ENCODE measurements at places on chromosomes 5 and 9.

GRCh38 chr9:18973348-18973747 lies 59.7 kb downstream of the SAXO1 start:
- no peak for DNase-seq

- DNase-seq, result no peak
These were observed 28.2 kb downstream of the DCAF12 start for GRCh38 chr9:34098307-34098706.

DNA sequence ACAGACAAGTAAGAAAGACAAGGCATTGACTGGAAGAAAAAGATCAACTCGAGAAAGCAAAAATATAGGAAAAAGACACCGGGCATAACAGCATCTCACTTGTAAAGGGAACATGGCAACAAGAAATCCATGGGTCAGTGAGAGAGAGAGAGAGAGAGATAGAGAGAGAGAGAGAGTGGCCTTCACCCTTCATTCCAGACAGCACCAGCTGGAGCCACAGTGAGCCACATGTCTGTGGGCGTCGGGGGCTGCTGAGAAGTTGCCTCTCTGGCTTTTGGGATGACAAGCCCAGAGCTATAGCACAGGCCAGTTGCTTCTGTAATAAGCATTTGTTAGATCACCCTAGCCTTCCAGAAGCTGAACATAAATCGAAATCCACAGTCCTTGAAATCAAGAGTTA lies 20.3 kb upstream of the ENC1 start:
- DNase-seq, result no peak

DNA sequence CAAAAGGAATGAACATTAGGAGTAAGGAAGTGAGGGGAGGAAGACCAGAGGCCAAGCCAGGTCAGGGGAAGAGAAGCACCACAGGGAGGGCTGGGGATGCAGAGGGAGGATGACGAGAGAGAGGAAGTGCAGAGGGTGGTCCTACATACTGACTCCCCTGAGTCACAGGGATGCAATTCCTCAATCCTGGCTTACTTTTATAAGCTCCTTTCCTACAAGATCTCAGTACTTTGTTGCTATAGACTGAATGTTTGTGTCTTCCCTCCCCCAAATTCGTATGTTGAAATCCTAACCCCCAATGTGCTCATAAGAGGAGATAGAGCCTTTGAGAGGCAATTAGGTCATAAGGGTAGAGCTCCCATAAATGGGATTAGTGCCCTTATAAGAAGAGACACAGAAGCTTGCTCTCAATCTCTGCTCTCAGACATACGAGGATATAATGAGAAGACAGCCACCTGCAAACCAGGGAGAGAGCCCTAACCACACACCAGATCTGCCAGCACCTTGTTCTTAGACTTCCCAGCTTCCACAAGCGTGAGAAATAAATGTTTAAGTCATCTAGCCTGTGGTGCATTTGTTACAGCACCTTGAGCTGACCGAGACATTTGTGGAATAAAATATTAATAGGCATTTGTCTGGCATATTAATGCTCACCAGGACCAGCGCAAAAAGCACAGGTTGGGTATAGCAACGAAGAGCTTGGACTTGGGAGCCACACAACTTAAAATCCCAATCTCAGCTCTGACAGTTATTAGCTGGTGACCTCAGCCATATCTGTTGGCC lies 33.4 kb downstream of the GCNT4 start:
- no peak for DNase-seq

- no peak for DNase-seq
These were observed 755.2 kb downstream of the BRINP1 start for GRCh38 chr9:118613996-118614395.

GRCh38 chr9:108235609-108236008 lies 620.2 kb downstream of the ACTL7B start:
- DNase-seq, result no peak

DNA sequence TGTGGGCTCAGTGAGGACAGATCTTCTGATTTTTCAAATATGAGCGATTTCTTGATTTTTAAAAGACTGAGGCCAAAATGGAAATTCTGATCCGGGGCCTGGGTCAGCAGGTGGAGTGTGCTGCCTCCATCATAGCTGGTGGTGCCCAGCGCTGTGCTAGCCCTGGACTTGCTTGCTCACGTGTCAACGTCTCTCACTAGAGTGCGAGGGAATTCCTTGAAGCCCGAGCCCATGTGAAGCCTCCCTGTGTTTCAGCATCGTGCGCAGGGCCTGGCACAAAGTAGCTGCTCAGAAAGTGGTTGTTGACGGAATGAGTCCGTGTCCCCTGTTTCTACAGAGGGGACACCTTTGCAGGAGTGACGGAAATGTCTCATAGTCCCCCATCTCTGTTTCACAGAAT lies 50.5 kb downstream of the RGS3 start:
- no peak for DNase-seq

- DNase-seq, result no peak
These were observed 140.6 kb downstream of the LRRC70 start for GRCh38 chr5:62719061-62719720.

DNA sequence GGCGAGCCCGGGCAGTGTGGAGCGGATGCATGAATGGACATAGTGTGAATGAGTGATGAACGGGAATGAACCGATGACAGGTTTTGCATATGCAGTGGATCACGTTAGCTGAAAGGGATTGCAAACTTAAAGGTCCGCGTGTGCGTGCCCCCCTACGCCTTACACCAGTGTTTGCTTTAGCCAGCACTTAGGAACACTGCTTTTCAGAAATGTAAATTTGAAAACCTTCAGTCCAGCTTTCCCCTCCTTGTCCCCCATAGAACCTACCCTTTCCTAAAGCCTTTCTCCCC lies 692 bp downstream of the PSAT1 start:
- no peak for DNase-seq

- no peak for DNase-seq
These were observed 114.8 kb downstream of the TLE4 start for GRCh38 chr9:79686381-79687130.

- DNase-seq, result no peak
These were observed 37.4 kb upstream of the TNFAIP8 start for GRCh38 chr5:119318256-119318894.

DNA sequence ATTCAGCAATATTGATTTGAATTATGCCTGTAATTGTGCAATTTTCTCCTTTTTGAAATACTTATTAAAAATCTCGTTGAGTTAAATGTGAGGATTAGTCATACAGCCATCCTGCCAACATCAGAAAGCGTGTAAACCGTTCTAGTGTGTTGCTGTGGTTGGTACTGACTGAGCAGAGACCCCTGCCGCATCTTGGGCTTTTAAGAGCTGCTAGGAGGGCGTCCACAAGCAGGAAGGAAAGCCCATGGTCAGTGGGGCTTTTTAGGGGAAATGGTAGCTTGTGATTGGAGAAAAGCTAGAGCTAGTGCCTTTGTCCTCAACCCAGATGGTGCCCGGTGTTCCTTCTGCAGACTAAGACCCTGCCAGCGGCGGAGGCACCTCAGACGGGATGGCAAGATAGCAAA lies 1.3 kb downstream of the SDHA start:
- DNase-seq, result peak; percentile 24

GRCh38 chr9:117929868-117930267 lies 225.7 kb downstream of the TLR4 start:
- no peak for DNase-seq

DNA sequence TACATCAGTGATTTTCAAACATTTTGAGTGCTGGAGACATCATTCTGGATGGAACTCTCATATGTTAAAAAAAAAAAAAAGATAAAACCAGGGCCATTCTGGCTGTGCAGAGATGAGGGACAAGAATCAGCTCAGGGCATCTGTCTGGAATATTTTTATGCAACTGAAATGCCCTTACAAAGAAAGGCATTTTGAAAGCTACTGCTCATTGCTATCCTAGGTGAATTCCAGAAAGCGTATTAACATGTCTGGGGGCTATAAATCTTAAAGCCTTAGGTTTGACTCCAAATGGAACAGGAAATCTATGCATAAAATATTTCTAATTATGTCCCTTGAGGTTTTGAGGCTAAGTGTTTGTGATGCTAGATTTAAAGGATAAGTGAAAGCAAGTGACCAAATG lies 14.9 kb upstream of the PCSK1 start:
- no peak for DNase-seq

- no peak for DNase-seq
These were observed 179.1 kb downstream of the FGF1 start for GRCh38 chr5:142506756-142507155.

GRCh38 chr5:1436036-1436435 lies 9.2 kb downstream of the SLC6A3 start:
- no peak for DNase-seq

DNA sequence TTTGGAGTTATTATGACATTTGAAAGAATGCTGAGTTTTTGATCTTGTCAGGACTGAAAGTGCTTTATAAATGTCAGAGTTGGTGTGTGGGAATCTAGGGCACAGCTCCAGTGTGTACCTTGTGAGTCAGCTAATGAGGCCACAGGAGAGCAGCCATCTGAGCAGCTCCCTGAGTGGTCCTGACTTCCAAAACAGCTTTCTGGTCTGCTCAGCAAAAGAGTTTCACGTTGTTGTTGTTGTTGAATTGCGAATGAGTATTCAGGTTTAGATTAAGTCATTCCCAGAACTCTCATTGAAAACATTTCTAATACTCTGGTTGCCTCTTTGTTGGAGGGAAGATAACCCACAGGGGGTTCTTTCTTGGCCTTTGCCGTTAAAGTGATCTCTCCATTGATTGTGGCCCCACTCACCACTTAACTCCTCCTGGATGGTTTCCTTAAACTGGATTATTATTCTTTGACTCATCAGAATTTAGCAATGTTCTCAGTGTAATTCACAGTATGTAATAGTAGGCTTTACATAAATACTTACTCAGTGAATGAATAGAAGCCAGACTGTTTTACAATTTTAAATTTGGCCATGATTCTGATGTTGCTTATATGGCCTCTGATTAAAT lies 125.1 kb upstream of the SGCD start:
- no peak for DNase-seq

DNA sequence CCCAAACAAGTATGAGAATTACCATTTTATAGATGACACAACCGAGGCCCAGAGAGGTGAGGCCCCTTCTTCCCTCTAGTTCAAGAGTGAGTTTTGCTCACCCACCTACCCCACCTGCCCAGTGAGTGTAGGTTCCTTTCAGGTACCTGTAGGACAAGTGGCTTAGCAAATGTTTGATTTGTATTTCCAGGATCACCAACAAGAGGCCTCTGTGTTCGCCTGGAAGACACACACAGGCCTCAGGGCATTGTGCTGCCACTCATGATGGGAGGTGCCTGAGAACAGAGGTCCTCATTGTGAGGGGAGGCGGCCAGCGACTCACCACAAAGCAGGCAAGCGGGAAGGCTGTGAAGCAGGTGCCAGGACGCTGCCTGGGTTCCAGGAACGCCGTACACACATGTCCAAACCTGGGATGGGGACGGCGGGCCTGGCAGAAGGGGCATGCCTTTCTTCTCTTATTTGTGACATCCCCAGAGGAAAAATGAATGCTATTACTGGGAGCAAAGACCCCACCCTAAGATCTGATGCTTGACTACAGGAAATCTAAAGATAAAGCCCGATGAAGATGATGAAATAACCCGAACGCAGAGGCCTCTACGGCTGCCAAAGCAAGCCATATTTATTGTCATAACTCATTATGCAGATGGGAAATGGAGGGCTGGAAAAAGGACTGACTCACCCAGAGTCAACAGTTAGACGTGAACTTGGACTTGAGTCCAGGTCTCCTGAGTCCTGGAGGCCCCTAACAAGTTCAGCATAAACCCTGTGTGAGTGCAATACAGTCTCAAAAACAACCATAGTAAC lies 60.2 kb upstream of the SLC25A51 start:
- DNase-seq, result peak; percentile 21

GRCh38 chr5:54229041-54229780 lies 81.2 kb downstream of the ARL15 start:
- peak; percentile 59 for DNase-seq

- peak; percentile 11 for DNase-seq
These were observed 177.6 kb upstream of the SMARCA2 start for GRCh38 chr9:1837453-1838084.

GRCh38 chr5:34703767-34704713 lies 47.9 kb downstream of the RAI14 start:
- DNase-seq, result no peak

GRCh38 chr9:80796632-80797031 lies 892.7 kb downstream of the TLE1 start:
- no peak for DNase-seq

DNA sequence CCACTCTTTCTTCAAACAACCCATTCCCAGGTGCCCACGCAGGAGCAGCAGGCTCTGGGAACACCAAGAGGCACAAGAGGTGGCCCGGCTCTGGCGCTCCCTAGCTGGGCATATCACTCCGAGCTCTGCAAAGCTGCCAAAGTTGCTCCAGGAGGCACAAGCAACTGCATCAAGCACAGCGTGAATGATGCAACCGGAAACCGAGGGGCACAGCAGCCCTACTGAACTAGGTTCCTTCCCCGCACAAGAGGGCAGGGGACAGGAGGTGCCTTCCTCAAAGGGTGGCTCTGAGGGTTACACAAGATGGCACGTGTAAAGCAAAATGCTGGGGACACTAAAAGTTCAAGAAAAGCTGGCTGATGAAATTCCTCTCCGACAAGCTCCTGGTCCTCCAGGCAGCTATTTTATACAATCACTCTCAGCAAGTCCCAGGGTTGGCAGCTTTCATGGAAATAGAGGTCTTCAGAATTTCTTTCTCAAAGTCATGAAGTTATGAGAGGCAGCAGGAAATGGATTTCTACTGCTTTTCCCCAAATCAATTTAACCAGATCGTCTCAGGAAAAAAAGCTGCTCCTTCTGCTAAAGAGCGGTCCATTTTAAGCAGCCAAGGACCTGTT lies 22.9 kb downstream of the PSMB7 start:
- no peak for DNase-seq

DNA sequence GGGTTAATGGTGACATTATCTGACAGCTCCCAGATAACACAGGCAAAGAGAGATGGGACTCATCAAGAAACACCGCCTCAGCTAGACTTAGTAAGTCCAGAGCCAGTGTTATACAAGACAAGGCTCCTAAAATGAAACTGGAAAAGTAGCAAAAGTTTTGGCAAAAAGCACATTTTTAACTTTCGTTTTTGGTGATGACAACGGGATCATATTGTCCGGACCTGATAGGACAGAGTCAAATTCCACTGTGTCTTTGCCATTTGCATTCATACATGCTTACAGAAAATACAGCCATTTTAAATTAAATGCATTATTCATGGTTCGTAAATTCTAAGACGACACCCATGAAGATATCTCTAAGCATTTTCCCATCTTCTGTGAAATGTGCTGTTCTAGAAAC lies 152.1 kb downstream of the CRB2 start:
- no peak for DNase-seq

- DNase-seq, result no peak
These were observed 24.1 kb upstream of the SLC25A48 start for GRCh38 chr5:135810188-135810943.

DNA sequence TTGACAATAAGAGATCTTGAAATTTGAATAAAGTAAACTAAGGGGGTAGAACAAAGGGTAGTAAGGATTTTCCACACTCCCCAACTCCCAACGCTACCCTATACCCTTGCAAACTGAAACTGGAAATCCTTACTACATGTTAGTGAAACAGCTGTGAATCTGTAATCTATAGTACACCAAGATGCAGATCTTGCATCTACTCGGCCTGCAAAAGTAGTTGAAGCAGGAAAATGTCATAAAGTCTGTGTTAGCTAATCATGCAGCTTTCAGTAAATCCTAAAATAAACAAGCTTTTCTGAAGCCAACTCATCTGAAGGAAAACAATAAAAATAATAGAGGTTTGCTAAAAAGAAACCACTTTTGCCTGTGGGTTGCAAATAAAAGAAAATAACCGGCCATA lies 1242.0 kb upstream of the ACO1 start:
- no peak for DNase-seq

- no peak for DNase-seq
These were observed 127.8 kb downstream of the KCNIP1 start for GRCh38 chr5:170631466-170632195.

- DNase-seq, result no peak
These were observed 146.8 kb upstream of the RAD23B start for GRCh38 chr9:107136296-107136695.

- no peak for DNase-seq
These were observed 60.5 kb upstream of the PPP1R26 start for GRCh38 chr9:135419106-135419505.

Measured in stimulated activated naive CD8-positive, alpha-beta T cell treated with anti-CD3 and anti-CD28 coated beads, Interleukin-15, amount 100 ng/mL, for 72 hours (primary cell).